ENCODE measurements at places on chromosomes 12 and 14.

DNA sequence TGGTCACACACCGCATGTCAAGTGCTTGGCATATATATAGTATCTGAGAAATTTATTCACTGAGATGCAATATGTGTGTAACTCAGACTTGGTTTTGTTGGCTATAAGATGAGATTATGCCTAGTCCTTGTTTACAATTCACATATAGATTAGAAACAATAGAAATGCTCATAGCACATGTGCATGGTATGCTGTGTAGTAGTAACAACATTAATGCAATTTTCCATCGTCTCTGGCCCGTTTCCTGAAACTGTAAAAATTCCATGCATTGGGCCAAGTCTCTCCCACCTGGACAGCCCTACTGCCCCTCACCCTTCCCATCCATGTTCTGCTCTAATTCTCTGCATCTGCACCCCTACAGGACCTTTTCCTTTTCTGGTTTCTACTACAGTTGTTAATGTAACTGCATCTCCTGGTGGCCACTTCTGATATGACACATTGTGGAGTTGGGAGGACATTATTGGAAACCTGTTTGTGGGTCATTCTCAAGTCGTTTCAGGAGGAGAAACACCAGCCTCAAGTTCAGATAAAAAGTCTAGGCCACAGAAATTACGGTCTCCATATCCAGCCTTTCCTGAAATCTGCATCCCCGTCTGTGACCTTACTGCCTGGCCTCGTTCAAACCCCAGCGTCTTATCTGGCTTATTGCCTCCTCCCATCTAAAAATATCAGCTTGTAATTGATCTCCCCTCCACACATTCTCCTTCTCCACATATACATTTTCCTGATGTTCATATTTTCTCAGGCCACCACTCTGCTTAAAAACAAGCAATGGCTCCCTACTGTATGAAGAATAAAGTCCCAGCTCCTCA is 37.5 kb downstream of the EMP1 start:
- DNase-seq: peak; percentile 16

- no peak for DNase-seq
Measured at GRCh38 chr12:118783703-118784102, 197.6 kb upstream of the SRRM4 start.

DNA sequence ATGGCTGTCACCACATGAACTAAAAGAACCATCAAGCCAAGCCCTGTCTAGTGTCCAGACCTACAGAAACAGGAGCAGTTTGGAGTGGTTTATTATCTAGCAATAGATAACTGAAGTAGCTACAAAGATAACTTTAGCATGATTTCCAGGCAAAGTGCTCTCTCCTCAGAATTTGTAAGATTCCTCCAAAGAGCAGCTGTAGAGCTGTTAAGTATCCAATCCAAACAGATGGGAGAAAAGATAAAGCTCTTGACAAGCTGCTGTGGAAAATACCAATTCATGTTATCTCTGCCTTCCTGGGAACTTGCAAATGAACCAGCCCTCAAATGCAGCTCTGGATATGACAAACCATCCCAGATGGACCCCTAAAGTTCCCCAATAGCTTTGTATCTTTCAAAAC is 78.9 kb upstream of the RESF1 start:
- no peak for DNase-seq

GRCh38 chr12:1360441-1361210 is 233.8 kb downstream of the FBXL14 start:
- DNase-seq: no peak

DNA sequence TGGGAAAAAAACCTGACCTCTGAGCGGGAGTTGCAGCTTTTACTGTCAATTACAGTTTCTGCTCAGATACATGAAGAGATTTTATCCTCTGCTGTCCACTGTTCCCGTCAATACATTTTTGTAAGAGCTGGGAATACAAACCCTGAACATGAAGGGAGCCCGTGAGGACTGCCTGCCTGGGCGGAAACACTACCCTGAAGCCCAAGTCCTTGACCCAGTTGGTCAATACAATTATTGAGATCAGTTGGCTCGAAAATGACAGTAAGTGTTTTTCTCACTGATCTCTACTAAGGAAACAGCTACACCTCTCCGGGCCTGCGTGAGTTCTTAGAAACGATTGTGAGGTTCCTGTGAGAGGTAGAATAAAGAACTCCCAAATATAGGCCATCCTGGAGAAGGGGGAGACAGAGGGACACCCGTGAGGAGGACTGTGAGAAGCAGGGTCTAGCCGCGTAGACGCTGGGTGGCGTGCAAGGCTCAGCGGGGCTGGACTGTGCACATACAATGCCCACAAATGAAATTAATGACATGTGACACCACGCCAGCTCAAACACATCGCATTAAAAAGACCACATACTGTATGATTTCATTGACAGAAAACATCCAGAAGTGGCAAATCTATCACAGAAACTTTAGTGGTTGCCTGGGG is 509.5 kb downstream of the TMEM132D start:
- DNase-seq: no peak

- no peak for DNase-seq
Measured at GRCh38 chr12:46212108-46212982, 56.5 kb downstream of the SLC38A1 start.

DNA sequence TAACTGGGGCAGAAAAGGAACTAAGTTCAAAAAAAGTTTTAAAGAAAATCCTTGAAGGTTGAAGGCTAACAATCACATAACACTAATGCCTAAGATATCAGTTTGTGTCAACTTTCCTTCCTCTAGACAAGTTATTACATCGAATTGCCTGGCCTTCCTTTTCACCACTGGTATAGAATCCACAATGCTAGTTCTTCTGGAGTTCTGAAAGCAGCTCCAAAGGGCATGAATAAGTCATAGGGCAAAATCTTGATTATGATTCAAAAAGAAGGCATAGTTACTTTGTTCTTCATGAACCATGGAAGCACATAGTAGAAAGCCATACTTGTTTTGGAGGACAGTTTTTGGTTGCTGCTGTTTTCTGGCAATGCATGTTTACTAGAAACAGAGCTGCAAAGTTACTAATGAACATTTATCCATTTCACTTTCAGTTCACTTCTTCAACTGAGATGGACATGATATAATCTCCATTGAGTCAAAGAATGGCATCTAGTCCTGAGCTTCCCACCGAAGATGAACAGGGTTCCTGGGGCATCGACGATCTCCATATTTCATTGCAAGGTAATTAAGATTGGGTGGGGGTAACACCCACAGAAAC is 56.0 kb downstream of the SYNE2 start:
- no peak for DNase-seq

GRCh38 chr12:57158665-57159064 is 11.2 kb upstream of the LRP1-AS start:
- no peak for DNase-seq

DNA sequence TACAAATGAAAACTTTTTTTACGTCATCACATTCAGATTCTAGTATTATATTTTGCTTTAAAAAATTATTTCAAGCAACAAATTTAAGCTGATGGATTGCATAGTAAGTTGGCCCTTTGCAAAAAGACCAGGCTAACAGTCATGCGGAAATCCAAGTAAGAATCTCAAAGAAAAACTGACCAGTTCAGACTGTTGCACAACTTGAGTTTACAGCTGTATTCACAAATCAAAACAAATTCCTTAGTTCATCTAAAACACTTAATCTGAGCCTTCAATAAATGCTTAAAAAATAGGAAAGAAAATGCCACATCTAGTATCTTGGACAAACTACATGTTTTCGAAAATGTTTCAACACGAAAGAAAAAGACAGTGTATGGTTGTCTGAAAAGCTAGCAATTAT is 847 bp downstream of the CCDC59 start:
- DNase-seq: no peak

DNA sequence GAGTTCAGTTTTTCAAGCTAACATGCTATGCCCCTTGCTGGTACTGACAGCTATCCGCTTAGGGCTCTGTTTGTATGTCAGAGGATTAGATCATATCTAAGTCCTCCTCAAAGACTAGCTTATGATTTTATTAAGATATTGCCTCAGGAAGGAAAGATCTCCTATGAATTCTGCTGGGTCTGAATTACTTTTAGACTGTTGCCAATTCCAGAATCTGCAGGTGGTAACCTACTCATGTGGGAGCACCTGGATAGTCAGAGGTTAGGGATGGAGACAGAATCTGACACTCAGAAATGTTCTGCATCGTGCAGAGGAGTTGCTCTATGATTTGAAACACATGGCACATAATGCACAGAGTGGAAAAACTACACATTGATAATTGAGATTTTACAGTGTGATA is 843.4 kb downstream of the SLC6A15 start:
- DNase-seq: no peak

DNA sequence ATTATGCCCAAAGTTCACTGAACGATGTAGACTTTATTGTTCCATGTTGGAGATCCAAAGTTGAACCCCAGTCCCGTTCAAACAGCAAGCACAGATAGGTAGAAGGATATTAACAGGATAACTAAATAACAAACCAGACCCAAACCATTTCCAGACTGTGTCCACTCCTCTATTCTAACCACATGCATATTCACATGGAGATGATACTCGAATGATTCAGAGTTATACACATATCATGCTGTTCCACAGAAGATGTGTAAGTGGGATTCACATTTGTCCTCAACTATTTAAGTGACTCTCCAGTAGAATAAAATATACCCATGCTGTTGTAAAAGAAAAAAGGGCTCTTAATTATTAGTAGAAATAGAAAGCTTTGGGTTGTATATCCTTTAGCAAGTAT is 185.9 kb downstream of the ITPR2 start:
- DNase-seq: no peak

DNA sequence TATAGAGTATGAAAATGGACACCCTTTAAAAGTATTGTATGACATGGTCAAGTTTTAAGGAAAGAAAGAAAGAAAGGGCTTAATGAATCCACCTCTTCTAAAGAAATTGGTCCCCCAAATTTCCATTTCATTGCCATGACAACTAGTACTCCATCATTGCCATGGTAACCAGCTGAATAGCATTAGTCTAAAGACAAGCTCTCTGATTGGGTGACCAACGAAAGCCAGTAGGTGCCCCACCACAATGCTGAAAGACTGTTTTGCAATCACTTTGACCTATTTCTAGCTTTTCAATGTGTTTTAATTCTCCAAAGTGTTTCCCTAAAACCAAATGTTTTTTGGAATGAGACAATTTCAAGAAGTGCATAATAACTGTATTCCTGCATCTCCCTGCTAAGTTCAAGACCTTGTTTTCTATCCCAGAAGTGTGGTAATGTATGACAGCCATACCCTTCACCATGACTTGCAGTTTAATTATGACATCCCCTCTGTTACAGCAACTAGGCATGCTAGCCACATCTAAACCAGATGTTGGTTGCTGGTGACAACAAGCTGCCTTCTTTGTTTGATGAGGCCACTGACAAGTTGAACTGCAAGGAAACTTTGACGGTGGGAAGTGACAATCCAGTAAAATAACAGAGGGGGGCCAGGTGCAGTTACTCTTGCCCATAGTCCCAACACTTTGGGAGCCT is 46.7 kb downstream of the KICS2 start:
- DNase-seq: no peak

DNA sequence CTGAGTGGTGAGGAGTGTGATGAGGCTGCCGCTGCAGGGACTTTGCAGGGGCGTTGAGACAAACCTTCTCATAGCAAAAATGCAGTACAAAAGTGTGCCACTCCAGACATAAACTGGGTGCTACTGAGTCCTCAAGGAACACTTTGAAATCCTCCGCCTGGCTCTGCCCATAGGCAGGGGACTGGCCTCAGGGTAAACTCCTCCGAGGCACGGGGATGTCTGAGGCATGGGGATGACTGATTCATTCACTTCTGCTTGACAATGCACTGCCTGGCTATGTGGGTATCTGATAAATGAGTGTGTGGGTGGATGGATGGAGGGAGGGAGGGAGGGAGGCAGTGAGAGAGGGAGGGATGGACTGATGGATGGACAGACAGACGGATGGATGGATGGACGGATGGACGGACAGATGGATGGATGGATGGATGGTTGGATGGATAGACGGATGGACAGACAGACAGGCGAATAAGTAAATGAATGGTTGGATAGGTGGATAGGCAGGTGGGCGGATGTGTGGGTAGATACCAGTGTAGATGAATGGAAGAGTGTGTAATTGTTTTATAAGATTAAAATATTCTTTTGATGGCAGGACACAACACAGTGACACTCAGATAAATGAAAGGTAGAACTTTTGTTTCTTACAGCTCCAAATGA is 2.1 kb upstream of the BDKRB2 start:
- DNase-seq: no peak

DNA sequence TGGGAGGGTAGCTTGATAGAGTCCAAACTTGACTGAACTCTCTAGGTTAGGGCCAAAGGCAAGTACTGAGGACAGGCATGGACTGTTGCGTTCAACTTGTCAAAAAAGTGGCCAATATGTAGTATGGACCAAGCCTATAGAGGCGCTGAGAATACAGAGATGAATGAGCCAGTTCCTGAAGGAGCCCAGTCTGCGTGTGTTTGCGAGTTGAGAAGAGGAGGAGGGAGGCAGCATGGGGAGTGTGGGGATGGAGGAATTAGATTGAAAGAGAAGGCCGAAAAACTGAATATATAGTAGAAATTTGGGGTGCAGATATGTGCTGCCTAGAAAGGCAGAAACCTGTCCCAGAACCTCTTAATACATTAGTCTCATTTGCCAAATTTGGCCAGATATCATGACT is 412.4 kb downstream of the PCNX1 start:
- DNase-seq: no peak

DNA sequence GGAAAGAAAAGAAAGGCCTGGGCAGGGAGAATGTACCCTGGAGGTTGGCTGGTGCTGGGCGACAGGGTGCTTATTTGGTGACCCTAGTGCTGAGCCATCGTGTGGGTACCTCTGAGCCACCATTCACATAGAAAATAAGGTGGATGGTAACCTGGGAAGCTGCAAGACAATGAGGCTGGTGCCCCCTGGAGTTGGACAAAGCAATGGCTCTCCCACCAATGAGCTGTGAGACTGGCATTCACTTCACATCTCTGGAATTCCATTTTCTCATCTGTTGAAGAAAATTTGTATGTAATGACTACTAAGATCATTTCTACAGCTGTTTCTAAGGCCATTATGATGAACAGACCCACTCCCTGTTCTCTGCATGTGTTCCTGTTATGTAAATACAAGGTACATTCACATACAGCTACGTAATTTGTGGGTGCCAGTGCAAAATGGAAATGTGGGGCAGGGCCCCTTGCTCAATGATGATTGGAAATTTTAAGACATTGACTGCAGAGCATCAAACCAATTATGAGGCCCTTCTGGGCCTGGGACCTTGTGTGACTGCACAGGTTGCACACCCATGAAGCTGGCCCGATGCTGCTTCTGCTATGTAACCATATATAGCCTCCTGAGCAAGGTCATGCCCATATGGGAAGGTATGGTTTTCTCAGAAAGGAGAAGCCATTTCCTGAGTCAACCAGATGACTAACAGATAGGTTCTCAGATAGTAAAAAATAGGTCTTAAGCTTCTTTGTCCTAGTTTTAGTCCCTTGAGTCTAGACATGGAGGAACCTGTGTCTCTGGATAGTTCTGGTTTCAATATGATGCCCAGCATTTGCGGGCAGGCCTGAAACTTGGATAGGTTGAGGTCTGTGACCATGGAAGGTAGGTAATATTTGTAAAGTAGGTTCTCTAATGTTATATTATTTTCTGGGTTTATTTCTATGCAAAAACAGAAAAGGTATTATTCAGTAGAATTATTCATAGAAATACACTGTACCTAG is 63.4 kb upstream of the IGF1 start:
- no peak for DNase-seq

GRCh38 chr12:20205854-20206253 is 162.5 kb upstream of the PDE3A start:
- no peak for DNase-seq
